D341Med (cell line): ENCODE measurements at places on chromosomes 7 and 10.

DNA sequence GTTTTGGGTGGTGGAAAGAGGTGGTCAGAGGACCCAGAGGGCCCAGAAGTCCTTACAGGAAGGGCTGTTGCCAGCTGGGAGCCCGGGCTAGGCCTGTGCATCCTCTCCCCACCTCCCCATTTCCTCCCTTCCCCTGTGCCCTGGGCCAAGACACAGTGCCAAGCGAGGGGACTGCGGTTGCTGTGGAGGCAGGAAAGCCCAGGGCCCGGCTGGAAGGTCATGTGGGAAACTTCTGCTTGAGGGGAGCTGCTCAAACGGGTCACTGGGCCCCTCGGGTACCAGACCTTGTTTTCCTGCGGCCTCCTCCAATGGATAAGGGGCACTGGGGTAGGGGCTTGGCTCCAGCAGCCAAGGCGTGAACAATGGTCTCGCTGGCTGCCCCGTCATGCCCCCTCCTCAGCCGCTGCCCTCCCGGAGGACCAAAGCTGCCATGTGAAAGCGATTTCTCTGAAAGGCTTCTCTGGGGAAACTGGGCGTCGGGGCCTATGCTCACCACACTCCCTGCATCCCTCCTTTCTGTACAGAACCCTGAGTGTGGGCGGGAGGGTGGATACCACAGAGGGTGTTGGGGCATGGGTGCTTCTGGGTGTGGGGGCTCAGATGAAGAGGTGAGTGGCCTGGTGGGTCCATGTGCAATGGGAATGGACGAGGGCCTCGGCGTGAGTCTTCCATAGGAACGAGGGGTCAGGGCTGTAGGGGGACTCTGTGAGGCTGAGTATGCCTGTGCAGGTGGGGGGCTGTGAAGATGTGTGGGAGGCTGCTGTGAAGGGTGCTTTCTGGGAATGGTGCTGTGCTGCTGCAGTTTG is 135.3 kb downstream of the PTPN20 start:
- no peak for DNase-seq

- no peak for DNase-seq
These were observed 93.1 kb upstream of the PDE1C start for GRCh38 chr7:32163141-32163806.

DNA sequence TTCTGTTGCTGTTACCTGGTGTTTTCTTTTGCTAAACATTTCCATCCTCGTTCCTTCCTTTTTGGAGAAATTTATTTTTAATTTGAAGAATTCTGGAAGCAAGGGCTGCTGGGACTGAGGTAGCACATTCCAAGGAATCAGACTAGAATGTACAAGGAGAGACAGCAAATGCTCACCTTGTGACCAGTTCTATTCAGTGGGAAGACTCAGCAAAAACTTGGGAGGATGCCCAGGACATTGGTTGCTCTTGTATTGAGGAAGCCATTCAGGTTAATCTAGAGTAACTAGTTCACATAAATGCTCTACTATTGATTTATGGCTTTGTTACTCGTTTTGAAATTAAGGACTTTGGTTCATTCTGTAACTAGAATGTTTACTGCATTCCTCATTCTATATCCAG is 11.3 kb downstream of the PLCE1 start:
- DNase-seq, result no peak

DNA sequence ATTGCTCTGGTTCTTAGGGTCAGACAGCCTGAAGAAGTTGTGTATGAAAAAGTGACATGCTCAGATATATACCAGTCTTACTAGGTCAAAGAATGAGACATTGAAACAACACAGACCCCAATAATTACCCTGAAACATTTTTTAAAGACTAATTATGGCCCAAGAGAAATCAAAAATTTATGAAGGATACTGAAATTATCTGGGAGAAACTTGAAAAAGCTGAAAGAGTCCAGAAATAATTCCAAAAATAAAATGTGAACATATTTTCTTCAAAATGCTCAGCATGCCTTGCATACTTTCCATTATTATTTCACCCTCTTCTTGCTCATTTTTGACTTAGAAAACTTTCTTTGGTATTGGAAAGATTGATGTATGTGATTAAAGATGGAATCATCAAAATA is 198.9 kb upstream of the CCDC6 start:
- DNase-seq, result no peak

GRCh38 chr7:142098004-142098403 is 13.5 kb upstream of the MGAM2 start:
- DNase-seq, result no peak

DNA sequence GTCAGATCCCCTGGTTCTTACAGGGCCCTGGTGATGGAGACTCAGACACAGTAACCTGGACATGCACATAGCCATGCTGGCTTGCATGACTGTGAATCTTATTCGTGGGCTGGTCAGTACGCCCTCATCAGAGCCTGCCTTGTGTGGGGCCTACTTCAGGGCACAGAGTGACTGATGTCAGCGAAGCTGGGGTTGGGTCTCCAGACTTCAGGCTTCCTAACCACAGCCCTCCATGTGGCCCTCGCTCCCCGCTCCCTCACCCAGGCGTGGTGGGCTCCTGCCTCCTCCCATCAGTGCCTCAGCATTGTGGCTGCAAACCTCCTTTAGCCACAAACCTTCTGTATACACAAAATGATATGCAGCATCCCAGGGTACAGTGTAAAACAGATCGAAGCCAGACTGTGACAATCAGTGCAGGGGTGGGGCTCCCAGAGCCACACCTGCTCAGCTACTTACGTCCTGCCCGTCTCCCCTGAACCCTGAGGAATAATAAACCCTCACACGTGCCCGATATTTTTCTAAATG is 7.1 kb upstream of the C10orf105 start:
- DNase-seq, result no peak

DNA sequence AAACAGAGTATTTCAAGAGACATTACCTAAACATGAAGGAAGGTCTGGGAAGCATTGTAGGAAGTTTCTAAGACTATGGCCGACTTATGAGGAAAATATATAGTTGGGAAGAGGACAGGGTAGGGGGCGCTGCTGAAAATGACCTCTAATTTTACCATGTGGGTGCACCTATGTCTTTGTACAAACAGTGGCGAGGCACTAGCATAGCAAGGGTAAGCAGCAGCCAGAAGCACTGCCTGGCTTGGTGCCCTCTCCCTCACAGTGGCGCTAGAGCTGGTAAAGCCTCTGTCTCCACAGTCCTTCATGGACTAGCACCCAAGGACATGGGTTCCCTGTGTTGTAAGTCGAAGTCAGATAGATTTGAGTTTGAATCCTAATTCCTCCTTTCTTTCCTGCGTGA is 461.2 kb downstream of the INHBA start:
- no peak for DNase-seq

DNA sequence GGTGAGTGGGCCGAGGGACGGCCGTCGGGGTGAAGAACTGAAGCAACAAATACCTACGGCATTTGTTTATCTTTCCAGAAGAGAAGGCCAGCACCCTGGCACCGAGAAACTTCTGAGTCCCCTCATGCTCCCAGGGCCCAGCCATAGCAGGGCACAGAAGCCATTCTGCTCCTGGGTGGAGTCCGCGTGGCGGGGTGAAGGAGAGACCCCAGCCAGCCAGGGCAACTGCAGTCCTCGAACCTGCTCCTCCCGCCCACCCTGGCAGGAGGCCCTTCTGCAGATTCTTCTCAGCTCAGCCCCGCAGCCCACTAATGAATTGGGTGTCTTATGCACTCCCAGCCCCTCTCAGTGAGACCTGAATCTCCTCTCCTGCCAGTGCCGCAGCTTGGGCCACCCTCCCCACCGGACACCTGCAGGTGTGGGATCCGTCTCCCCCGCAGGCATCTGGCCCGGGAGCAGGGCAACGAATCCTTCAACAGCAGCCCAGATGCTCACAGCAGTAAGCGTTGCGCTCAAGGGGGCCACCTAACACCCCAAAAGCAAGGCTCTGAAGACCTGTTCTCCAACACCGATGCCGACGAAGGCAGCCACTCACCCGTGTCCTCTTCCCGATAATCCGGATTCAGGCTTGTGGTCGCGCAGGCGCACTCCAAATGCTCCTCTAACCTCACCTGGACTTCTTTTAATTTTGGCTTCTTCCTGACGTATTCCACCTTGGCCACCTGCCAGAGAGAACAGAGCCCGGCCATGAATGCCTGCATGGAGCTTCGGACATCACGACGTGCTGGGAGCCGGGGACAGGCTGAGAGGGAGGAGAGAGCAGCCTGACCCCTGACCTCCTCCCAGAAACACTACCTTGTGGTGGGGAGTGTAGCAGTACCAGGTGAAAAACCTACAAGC is 18.9 kb downstream of the PDGFA start:
- DNase-seq, result no peak

GRCh38 chr7:84688671-84689070 is 494.1 kb upstream of the SEMA3A start:
- no peak for DNase-seq

DNA sequence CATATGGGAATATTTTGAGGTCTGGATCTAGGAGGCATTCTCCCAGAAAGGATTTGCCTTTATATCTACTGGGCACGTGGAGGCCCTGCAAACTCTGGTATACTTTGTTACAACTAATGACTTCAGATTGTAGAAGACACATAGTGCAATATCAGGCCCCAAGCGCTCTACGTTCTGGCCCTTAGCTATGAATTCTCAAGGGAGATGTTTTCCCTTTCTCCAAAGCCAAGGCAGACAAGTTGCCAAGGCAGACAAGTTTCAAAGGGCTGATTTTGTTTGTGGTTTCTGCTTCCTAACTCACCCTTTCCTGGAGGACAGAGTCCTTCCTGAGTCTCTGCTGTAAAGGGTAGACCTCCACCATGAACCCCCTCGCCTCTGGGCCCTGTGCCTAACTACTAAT is 99.4 kb upstream of the CTTNBP2 start:
- DNase-seq, result no peak
